ENCODE measurements at places on chromosomes 2 and 18.

DNA sequence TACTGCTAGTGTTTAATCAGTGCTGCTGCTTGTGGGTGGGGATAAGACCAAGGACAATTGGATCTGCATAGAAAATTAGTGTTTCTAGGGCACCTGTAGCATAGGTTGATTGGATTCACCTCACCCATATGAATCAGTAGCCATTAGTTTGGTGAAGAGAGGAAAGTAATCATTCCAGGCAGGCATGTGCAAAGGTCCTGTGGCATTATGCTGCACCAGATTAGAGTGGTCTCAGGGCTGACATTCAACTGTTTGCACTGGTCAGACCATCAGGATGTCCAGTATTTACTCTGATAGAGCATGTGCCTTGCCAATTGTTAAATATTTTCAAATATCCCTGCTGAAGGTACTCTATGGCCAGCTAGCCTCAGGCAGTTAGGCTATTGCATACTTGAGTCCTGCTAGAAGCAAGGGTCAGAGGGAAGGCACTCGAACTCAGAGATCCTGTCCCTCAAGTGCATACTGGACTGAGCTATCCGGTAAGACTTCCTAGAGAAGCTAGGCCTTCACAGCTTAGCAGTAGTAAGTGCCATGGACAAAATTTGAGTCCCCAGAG is 64.7 kb downstream of the SKA1 start:
- no peak for DNase-seq

DNA sequence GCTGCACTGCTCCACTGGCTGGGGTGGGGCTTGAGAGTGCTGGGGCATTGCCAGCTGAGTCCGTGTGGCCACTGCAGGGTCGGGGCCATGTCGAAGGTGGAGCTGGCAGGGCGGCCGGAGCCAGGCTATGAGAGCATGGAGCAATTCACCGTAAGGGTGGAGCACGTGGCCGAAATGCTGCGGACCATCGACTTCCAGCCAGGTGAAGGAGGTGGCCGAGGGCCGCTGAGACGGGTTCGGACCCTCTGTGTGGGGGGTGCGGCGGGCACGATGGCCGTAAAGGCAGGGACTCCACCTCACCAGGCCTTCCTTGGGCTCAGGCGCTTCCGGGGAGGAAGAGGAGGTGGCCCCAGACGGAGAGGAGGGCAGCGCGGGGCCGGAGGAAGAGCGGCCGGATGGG is 2.1 kb downstream of the UCN start:
- DNase-seq, result no peak

- DNase-seq, result no peak
Observed at GRCh38 chr2:236608188-236608525, 38.5 kb downstream of the ACKR3 start.

- DNase-seq, result no peak
Observed at GRCh38 chr2:61438670-61439069, 32.2 kb downstream of the USP34 start.

GRCh38 chr2:237574894-237575868 is 8.8 kb downstream of the PRLH start:
- no peak for DNase-seq

- DNase-seq, result no peak
Observed at GRCh38 chr2:227473122-227473461, 1.1 kb downstream of the AGFG1 start.

DNA sequence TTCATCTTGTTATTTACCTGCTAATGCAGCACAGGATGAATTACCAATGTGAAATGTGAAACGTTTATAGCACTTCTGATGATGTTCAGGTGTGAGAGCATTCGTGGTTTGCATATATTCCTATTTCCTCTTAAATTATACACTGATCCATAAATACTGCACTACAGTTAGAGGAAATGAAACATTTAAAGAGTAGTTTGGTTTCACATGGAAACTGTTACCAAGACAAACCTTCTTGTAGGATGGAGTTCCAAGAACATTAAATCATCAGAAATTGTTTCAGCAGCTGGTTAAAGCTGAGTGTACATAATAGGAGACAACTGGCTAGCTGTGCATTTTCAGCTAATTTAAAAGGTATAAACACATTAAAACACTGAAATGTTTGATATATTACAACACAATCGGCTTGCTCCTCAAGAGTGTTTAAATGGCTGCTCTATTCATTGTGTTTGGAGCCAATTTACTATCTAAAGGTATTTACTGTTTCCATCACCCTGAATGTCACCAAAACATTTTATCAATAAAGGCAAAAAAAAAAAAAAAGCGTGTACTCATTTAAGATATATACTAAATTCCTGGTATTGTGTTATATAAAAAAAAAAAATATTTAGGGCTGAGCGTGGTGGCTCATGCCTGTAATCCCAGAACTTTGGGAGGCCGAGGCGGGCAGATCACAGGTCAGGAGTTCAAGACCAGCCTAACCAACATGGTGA is 100.6 kb downstream of the DYM start:
- DNase-seq, result no peak
